Right cardiac atrium (tissue), 5 donors: ENCODE measurements at places on chromosomes 4 and X.
A peak's percentile ranks its signal among the peaks of the same experiment; 100 is the strongest.

DNA sequence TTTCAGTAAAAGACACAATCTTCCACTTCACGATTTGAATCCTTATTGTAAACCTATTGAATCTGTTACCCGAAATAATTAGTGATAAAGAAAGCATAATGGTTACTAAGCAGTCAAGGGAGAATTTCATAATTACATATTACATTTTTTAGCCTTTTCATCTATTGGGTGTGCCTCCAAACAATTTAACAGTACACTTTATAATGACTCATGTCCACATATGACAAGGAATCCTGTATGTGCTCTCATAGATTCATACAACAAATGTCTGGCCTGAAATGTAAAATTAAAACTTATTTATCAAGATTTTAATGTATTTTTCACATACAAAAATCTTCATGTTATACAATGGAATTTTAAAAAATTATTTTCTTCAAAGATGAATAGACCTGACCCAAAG is 39.4 kb downstream of the PPP3CA start:
- no peak for DNase-seq

GRCh38 chr4:3402491-3403347 is 39.0 kb upstream of the HGFAC start:
- DNase-seq = peak; percentile 76

- no peak for DNase-seq
These were observed 499.6 kb downstream of the ACTRT1 start for GRCh38 chrX:127552571-127552970.

- DNase-seq = no peak
These were observed 98.8 kb downstream of the ADRA2C start for GRCh38 chr4:3864742-3865721.

GRCh38 chr4:60945641-60946040 is 254.5 kb upstream of the ADGRL3 start:
- DNase-seq = no peak

DNA sequence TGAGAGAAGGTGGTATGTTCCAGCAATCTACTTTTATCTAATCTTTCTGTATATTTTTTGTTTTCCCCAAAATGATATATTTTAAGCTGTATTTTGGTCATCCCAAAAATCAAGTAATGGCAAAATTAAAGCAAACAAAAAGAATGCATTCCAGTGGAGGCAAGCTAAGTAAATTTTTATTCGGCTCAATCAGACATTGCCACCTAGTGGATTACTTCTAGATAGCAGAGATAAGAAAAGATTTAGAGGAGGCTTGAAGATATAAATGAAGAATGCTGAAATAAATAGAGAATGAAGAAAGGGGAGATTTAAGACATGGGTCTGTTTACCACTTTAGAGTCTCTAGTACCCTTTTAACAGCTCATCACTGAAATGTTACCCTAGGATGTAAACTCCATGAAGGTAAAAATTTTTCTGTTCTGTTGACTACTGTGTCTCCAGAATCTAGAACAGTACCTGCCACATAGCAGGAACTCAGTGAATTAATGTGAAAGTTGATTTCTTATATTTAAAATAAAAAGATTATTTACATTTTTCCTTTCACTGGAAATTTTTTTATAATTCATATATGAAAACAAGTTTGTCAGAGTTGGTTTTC is 110.9 kb upstream of the ANK2 start:
- DNase-seq = no peak

GRCh38 chr4:73892966-73893365 is 23.8 kb downstream of the CXCL1 start:
- no peak for DNase-seq

DNA sequence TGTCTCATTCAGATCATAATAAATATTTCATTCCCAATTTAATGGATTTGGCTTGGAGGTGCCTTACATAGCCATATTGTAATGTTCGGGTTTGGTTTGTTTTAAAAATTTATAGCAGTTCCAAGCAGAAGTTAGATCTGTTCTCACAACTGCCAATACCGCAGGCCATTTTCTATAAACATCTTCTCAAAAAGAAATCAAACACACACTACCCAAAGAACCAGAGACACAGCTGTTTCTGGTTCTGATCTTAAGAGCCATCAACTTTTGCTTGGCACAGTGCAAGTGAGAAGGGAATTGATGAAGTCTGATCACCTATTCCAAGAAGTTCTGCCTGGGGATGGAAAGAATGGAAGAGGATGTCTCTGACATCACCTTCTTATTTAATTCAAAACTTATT is 22.9 kb downstream of the MID1IP1 start:
- no peak for DNase-seq

- DNase-seq = no peak
These were observed 1.8 kb upstream of the CUL4B start for GRCh38 chrX:120562569-120562926.

- DNase-seq = peak; percentile 79
These were observed 12.7 kb downstream of the GAB3 start for GRCh38 chrX:154738011-154738738.

GRCh38 chrX:17710871-17711301 is 26.4 kb upstream of the SCML1 start:
- no peak for DNase-seq

DNA sequence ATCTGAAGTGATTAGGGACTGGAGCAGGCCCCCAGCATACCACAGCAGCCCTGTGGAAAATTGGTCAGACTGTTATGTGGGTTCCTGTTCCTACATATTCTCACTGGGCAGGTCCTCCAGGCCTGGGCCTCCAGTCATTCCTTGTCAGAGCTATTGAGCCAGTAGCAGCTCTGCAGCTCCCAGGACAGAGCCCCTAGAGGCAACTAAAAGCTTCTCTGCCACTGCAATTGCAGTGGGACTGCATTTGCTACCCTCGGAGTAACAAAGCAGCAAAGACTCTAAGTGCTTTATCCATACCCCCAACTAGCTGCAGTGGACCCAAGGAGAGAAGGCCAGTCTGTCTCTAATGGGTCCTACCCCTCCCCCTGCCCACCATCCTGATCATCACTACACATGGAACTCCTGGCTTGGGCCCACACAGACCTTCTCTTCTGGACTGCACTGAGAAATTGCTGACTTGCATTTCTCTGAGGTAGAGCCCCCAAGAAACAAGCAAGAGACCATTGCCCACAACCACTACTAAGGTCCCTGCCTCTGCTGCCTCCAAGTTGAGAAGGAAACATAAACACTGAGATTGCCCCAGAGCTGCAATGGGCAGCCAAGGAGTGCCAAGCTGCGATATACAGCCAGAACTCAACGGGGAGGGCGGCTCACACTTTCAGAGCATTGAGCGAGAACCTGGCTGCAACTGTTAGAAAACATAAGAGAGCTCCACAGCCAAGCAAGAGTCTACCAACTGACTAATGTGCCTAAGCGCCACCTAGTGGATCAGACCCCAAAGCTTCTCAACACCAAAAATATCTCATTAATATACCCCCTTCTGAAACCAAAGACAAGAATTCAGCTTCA is 738.7 kb upstream of the NDST4 start:
- peak; percentile 25 for DNase-seq

DNA sequence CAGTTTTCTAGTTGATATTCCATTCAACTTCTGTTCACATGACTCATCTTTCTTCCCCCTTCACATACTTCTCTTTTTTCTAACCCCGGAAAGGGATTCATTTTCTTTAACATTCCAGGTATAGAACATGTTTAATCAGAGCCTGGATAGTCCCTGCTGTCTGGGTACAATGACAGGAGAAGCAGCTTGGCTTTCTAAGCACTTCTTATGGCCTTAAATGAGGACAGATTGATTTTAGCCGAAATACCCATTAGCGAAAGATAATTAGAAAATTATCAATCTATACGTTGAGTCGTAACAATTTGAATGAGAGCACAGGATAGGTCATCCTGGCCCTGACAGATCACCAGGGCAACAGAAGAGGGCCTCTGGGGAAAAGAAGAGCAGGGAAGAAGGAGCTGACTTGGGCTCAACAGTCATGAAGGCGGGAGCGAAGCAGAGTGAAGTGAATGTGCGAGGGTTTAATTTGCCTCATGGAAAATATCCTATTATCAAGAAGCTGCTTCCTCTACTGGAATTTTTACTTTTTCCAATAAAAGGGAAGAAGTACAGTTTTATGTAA is 62.2 kb downstream of the PPP1R2C start:
- no peak for DNase-seq

GRCh38 chrX:63738696-63739095 is 46.3 kb downstream of the ARHGEF9 start:
- DNase-seq = no peak

DNA sequence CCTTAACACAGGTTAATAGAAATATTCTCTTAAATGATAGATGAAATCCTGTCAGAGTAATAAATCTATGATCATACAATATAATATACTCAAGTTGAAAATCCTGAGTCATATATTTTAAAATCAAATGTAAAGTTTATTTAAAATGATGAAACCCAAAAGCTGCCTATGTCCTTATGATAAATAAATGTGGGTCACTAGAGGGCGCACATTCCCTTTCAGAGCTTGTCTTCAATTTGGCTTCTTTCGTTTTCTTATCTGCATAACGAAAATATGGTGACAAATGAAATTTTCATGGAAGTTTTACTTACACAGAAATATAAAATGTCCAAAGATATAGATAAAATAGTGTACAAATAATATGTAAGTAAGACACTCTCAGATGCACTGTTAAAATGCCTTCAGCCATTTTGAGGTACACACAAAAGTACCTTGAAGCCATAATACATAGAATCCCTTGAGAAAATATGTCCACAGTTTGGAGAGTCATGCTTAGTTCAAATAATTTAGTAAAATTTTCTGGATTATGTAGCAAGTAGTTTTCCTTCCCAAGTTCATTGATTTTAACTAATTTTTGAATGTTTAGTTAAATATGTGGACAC is 680.4 kb downstream of the DMD start:
- no peak for DNase-seq

DNA sequence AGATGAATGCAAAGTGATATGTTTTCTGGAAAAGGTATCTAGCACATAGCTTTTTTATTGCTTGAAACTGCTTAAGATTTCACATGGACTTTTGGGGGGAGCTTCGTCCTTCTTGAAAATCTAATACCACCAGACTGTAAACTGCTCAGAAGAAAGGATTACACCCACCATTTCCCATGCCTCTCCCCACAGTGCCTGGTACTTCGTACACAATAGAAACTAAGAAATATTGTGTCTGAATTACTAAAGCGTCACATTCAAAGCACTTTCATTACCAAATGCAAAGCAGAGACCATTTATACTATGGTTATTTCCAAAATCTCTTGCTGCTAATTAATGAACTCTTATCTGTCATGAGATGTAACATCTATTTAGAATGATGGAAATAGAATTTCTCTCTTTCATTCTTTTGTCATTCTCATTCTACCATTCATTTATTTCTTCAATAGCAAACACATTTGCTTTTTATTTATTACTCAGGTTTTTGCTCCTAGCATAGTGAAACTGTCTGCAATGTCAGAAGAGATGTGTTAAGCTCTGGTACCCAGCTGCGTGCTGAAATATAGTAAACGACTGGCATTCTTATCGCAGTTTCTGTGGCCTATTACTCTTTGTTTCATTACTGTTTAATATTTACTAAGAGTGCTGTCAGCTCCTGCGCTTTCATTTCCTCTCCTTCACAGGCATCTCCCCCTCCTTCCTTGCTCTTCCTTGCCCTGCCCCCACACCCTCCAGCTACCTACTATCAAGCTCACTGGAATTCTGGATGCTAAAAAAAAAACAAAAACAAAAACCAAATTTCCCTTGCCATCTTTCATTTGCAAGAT is 51.4 kb upstream of the RAPGEF2 start:
- no peak for DNase-seq

DNA sequence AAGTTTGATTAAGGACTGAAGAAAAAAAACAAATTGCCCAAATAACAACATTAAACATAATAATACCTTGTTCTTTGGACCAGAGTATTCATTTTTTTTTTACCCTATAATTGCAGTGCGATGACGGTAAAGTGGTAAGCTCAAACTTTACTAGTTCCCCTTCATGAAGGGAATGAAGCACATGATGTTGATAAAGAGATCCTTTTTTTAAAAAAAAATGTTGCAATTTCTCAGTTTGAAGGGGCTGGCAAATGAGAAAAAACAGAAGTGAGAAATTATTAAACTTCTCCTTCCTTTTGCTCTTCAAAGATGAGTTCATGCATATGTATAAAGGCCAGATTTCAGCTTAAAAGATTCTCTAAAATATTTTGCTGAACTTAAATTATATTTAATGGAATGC is 231.7 kb downstream of the C4orf33 start:
- DNase-seq = no peak

GRCh38 chr4:139314047-139314800 is 11.9 kb upstream of the NDUFC1 start:
- DNase-seq = no peak

DNA sequence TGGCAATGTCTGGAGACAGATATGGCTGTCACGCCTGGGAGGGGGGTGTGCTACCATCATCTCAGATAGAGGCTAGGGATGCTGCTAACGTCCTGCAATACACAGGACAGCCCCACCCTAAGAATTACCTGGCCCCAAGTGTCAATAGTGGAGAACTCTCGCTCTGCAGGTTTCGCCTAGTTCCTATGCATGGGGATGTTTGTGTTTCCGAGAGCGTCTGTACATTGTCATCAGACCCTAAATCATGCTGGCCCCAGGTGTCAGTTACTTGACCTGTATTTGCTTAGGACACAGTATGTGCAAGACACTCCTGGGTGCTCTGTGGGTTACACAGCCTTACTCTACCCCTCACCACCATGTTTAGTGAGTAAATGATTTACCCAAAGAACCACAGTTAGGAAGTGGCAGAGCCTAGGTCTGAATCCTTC is 90.8 kb downstream of the AFF1 start:
- no peak for DNase-seq

DNA sequence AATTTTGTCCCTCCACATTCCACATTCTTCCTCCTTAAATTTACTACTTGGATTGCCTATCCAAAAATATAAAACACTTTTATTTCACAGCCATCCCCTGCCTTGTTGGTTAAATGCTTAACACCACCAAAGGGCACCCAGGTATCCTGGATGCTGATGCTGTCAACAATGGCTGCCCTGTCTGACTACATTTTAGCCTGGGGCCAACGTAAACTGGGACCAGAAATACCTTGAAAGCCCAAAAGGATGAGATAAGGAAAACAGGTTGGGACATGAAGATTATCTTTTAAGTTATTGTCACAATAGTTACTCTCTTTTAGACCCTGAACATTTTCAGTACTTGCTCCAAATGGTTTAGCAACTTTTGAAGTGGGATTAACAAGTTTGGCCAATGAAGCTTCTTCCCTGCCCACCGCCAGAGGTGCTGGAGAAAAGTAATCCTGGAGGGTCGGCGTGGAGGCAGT is 775 bp upstream of the YIPF6 start:
- no peak for DNase-seq

DNA sequence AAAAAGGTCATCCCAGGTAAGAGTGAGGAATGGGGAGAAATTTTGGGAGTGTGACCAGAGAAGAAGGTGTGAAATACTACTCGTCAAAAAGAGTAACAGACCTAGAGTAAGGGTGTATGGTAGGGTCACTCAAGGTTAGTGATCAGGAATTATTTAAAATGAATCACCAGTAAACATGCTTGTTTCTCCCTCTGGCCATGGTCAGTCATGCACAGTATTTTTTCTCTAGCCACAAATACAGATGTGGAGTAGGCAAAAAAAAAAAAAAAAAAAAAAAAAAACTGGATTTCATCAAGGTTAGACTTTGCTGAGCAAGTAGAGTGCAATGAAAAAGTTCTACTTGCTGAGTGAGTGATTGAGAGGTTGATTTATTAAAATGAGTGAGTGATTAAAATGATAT is 34.2 kb upstream of the SLIT2 start:
- DNase-seq = no peak

- no peak for DNase-seq
These were observed 152.9 kb downstream of the NHS start for GRCh38 chrX:17527922-17528321.
